ENCODE measurements at places on chromosomes 5 and 9.

DNA sequence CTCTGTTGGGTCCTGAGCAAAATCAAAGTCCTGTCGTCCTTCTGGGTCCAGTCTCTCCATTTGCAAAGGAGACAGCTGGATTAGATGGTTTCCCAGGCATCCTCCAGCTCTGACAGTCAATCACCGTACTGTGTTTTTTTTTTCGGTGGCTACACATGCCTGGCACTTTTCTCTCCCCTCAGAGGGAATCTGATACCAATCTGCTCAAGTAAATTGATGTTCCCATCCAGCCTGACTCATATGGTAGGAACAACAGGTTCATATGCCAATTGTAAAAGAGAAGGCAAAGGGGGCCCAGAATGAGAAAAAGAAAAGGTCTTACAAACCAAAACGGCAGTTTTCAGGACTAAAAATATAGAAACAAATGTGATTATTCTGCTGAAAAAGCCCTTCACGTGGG is 1.2 kb downstream of the FBXO10 start:
- no peak for DNase-seq

DNA sequence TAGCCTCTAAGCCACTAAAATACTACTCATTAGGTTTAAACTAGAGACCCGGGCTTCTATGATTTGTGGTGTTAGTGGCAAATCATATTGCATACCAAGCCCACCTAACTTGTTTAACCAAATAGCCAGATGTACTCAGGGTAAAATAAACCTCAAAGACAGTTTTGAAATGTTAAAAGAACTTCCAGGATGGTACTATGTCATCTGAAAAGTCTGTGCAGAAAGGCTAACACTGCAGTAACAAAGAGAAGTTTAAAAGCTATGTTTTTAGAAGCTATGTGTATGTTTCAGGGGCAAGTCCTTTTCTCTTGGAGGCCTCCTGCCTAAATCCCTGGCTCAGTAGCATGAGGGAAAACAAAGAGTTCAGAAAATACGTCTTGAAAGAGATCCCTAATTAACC is 84.9 kb upstream of the IL7R start:
- DNase-seq, result no peak

DNA sequence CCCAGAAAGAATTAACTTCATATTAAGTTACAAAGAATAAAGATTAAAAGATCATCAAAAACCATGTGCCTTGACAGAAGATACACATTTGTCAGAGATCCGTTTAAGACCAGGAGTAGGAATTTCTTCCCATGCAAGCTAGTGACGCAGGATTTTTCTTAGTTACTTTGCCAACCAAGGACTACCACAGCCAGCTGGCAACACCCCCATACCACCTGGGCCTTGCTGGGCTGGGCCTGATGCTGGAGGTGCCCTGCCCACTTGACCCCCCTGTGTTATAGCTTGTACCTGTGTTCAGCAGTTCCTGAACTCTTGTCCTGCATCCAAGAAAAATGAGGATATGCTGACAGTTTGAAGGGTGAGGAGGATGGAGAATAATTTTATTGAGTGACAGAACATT is 290.9 kb upstream of the SMC2 start:
- DNase-seq, result no peak

GRCh38 chr5:140301136-140301535 is 1.8 kb downstream of the PFDN1 start:
- DNase-seq, result no peak
